ENCODE measurements at places on chromosomes 4 and X.

DNA sequence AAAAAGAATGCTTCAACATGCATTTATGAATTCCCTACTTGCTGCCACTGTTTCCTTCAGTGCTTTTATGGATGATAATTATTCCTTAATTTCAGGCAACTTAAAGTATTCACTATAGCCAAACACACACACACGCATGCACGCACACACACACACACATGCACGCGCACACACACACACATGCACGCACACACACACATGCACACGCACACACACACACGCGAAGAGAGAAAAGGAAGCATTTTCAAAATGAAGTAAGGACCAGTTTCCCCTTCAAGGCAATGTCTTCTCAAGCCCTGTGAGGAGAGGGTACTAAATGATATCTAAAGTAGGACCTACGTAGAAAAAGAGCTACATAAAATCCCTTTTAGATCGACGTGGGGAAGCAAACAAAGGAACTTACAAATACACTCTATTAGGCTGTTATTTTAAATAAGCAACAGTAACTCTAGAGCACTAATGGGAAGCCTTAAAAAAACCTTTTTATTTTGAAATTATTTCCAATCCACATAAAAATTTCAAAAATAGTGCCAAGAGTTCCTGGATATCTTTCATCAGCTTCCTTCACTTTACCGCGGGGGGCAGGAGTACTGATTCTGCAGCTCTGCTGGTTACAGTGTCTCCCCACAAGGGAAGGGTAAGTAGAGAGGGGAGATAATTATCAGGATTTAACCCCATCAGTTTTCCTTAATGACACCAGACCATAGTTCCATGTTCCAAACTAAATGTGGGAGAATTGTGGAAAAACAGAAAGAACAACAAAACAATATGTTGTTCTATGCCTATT lies 13.7 kb downstream of the IRF2 start:
- DNase-seq: no peak

GRCh38 chrX:70479922-70480659 lies 35.5 kb downstream of the DLG3 start:
- no peak for DNase-seq

DNA sequence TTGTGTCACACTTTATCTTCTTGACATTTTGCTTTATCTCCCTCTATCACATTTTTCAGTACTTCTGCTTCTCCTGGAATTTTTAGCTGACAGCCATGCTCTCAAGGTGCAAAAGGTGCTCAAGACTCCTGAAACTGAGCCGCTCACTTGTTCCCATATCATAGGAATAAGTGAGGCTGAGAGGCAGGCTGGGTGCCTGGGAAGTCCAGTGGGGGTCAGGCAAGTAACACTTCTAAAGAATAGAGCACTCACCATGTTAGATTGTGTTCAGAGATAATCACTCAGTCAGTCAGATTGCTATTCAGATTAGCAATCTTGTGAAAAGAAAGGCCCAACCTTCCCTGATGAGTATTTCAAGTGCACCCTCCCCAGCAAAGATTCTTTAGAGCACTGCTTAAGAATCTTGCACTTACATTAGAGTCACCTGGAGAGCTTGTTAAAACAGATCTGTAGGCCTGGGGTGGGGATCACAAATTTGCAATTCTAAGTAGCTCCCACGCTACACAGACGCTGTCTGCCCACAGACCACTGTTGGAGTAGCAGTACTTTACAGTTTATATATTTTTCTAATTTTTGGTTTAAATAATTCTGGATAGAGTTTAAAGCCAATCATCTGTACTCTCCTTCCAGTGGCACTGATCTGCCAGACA lies 23.1 kb upstream of the LRAT start:
- DNase-seq: no peak

DNA sequence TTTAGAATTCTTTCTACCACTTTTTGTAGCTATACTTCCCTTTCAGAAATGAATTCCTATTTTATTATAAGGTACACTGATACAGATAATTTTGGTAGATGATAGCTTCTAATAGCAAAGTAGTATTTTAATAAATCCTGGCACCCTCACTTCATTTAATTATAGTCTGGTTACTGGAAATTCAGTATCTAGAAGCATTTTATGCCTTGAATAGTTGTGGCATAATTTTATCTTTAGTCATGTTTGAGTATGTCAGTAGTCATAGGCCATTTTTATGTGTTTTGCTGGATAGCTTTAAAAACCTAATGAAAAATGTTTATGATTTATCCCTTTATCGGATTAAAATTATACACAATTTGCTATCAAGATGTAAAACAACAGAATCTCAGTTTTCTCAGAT lies 92.3 kb downstream of the DIAPH2 start:
- no peak for DNase-seq

DNA sequence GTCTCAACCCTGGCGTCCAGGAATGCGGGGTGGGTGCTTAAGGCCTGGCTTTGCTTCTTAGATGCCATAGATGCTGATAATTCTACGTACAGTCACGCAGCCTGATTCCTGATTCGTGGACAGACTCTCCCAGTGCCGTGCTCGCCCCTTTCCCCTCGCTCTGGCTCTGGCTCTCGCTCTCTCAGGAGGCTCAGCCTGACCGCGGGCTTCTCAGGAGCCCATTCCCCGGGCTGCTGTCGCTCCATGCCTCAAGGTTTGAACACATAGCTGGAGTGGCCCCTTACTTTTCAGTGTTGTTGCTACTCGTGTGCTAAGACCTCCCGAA lies 59.2 kb upstream of the ZC4H2 start:
- no peak for DNase-seq

DNA sequence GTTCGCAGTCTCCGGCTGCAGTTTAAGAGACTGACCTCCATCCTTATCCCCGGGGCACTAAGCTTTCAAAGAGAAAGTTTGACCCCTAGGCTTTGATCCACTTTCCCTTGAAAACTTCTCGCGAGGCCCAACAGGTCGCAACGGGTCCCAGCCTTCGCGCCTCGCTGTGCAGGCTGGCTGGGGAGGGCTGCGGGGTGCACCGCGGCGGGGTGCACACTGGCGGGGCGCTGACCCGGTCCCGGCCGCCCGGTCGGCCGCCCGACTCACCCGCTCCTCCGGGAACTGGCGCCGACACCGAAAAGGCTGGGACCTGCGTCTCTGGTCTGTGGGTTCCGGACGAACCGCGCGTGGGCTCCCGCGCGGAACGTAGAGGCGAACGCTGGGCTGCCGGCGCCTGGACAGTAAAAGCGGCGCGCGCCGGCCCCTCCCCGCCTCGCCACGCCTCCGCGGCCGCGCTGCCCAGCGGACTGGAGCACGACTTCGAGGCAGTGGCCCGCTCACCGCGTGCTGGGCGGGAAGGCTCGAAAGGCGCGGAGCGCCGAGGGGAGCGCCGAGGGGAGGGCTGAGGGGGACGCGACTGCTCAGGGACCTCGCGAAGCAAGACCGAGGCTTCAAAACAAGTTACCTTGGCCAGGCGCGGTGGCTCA lies at the start of gene TAF7L:
TAF7L (minus strand) TSS at position 378 of the 647 bp plus-strand sequence. CDS start 3,791 bp downstream, outside the sequence.
- DNase-seq: no peak

DNA sequence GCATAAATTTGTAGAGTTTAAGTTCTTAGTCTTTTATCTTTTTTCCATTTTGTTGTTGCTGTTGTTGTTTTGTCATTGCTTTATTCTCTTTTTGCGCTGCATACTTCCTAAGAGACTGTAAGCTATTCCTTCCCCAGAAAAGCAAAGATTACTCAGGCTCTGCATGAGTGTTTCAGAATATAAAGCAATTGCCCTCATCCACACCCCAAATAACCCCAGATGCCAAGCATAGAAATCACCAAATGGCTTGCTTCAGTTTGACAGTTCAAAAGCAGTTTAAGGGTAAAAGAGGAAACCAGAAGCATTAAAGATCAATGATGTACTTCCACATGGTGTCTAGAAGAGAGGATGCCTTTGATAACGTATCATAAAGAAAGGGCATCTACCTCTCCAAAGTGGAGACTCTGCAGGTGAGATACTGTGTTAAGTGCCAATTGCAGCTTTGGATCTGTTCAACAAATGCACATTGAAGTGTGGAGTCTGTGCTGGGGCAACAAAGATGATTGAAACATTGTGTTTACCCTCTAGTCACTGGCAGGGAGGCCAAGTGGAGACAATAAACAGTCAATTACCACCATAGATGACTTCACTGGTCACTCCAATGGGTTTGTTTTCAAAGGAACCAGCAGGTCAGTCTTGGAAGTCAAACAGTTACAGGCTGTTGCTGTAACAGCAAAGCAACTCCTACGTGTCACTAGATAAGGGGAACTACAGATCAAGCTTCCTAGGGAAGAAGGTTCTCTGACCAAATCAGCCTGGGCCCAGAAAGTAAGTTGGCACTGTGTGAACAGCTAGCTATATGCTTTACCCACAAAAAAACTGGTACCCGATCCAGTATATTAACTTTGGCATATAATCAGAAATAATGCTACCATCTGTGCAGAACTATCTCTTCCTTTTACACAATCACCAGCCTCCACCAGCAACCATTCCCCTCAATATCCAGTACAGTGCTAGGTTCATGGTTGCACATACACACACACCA lies 40.6 kb upstream of the IL21 start:
- DNase-seq: no peak

DNA sequence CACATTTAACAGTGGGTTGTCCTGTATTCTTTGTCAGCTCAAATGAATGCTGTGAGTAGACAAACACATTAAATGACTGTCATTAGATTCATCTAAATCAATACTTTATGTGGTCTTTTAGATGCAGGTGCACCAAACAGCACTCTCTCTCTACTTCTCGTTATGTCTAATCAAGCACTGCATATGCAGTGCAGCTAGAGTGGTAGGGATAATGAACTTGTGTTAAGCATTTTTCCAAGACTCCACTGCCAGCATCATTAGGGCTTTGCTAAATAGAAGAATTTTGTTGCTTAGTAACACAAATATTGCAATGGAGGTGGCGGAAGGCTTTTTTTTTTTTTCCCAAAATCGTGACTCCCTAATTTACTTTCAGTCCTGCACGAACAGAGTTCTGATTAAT lies 447.0 kb upstream of the GALNT7 start:
- DNase-seq: no peak

GRCh38 chr4:132646186-132646585 lies 502.9 kb upstream of the PCDH10 start:
- DNase-seq: no peak

- DNase-seq: no peak
Measured at GRCh38 chr4:101074326-101074725, 273.0 kb downstream of the PPP3CA start.

- peak; percentile 22 for DNase-seq
Measured at GRCh38 chr4:189124149-189124758, 816.4 kb upstream of the FRG1 start.

DNA sequence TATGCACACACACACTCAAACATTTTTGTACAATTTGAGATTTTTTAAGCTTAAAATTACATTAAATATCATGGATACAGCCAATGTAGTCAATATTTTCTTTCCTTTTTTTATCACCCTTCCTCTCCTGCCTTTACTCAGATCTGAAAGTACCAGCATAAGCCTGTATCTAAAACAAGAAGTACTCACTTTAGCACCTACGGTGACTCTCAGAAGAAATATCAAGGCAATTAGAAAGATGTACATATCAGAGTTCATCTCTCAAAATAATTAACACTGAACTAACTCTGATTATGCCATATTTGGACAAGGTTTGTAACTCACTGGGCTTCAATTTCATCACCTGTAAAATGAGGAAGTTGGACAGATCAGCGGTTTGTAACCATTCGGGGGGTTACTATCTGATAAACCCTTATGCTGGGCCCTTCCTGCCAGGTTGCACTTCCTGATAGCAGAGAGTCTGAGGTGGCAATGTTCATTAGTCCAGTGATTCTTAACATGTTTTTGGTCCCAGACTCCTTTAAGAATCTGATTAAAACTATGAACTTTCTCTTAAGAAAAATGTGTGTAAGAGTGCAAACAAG lies 5.7 kb upstream of the GPR174 start:
- DNase-seq: no peak

- no peak for DNase-seq
Measured at GRCh38 chr4:112378858-112379257, 81.7 kb downstream of the ALPK1 start.

DNA sequence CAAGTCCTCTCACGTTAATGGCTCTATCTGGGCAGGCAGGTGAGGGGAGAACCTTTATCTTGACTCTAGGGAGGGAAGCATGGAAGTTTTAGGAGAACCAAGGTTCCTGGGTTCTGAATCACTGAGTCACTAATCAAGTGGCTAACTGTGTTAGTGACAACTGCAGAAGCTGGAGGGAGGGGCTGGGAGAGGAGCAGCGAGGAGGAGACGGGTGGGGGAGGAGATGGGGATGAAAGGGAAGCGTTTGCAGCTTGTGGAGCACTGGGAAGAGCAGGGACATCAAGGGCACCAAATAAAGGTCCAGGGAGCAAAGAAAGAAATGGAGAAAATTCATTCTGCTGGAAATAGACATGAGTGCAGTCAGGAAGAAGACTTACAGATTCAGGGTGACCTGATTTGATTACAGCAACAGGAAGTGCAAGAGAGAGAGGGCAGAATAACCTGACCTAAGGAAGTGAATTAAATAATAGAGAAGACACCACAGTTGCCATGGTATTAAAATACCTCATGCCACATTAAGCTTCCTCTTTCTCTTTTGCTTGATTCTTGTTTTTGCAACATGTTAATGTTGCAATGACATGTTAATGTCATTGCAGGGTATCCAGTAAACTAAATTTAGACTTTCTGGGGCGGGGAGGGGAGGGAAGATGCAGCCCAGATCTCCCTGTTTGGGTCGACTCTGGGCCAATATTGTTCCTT lies 4.5 kb upstream of the SETD7 start:
- DNase-seq: no peak

DNA sequence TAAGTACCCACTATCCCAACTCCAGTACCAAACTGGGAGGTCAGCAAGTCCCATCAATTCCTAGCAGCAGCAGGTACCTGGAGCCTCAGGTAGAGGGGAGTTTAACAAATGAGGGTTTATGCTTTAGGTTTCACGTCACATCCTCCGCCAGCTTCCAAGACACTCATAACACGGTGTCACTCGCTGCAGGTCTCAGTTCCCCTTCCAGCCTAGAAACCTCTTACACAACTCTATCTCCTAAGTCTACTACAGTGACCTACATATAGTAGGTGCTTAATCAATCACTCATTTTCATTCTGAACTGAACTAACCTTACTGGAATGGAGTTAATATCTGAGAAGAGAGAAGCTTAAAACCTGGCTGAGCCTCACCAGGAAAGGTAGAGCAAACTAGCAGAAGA lies 96.0 kb downstream of the EFHC2 start:
- no peak for DNase-seq

DNA sequence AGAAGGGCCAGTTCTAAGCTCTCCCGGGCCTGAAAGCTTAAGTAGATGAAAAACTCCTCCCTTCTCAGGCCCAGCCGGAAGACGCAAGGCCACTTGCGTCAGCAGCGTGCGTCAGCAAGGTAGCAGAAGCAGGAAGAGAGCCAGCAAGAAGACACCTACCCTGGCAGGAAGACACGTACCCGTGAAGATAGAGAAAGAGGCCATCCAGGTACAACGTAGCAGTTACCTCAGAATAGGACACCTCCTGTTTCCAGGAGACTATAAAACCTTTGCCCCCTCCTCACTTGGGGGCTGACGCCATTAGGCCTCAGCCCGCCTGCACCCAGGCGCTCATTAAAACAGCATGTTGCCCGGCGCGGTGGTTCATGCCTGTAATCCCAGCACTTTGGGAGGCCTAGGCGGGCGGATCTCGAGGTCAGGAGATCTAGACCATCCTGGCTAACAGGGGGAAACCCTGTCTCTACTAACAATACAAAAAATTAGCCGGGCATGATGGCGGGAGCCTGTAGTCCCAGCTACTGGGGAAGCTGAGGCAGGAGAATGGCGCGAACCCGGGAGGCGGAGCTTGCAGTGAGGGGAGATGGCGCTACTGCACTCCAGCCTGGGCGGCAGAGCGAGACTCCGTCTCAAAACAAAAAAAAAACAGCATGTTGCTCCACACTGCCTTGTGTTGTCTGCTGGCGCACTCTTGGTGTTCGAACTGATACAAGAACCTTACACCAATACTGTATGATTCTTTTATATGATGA lies 242.7 kb upstream of the NWD2 start:
- DNase-seq: no peak
